ENCODE measurements at places on chromosomes 7 and 10.

DNA sequence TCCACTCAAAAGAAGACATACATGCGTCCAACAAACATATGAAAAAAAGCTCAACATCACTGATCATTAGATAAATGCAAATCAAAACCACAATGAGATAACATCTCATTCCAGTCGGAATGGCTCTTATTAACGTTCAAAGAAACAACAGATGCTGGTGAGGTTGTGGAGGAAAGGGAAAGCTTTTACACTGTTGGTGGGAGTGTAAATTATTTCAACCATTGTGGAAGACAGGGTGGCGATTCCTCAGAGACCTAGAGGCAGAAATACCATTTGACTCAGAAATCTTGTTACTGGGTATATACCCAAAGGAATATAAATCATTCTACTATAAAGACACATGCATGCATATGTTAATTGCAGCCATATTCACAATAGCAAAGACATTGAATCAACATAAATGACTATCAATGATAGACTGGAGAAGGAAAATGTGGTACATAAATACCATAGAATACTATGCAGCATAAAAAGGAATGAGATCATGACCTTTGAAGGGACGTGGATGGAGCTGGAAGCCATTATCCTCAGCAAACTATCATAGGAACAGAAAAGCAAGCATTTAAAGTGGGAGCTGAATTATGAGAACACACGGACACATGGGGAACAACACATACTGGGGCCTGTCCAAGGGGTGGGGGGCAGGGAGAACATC, 28.4 kb downstream of the PCDH15 start:
- DNase-seq = no peak

DNA sequence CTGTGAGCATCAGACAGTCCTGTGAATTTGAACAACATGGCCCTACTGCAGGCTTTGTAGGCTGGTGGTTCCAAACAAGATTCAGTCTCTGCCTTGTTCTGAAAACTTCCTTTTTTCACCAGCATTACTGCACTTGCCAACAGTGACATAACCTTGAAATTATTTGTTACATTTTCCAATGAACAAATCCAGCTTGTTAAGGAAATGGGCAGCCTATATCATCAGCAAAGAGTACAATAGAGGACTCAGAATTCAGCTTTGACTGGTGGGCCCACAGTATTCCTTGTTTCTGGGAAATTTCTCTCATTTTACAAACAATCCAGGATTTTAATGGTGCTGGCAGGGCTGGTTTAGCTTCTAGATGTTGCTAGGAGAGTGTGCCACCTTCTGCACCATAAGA, 703.7 kb upstream of the FZD8 start:
- no peak for DNase-seq

- DNase-seq = no peak
These were observed 430.2 kb upstream of the KCND2 start for GRCh38 chr7:119842786-119843185.

DNA sequence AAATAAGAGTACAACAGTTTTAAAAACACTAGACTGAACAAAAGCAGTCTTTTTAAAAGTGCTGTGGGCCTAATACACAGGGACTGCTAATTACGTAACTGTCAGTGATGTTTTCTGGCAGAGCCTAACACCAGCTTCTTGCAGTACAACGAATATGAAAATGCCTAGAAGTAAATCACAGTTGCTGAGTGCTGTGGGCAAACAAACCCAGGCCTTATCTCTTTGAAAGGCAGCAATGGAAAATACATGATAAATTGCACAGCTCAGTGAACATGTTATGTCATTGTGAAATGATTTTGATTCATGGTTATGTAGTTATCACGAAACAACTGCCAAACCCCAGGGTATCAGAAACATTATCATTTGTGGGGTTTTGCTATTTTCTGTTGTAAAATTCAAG, 428.4 kb downstream of the GFRA1 start:
- DNase-seq = no peak

GRCh38 chr10:118116715-118117449, 70.1 kb upstream of the RAB11FIP2 start:
- no peak for DNase-seq

DNA sequence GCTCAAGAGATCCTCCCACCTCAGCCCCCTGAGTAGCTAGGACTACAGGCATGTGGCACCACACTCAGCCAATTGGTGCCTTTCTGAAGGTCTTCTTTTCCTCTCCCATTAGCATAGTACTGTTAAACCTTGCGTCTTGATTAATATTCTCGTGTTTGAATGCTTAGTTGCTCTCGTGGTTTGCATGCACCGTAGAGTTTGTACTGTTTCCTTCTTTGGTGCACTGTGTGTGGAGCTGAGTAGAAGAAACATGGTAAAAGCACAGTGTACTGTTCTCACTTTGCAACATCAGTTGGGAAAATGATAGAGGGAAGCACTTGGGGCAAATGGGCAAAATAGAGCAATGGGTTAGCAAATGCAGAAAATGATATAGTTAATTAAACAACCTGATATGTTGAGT, 27.6 kb upstream of the RPA3 start:
- DNase-seq = no peak

DNA sequence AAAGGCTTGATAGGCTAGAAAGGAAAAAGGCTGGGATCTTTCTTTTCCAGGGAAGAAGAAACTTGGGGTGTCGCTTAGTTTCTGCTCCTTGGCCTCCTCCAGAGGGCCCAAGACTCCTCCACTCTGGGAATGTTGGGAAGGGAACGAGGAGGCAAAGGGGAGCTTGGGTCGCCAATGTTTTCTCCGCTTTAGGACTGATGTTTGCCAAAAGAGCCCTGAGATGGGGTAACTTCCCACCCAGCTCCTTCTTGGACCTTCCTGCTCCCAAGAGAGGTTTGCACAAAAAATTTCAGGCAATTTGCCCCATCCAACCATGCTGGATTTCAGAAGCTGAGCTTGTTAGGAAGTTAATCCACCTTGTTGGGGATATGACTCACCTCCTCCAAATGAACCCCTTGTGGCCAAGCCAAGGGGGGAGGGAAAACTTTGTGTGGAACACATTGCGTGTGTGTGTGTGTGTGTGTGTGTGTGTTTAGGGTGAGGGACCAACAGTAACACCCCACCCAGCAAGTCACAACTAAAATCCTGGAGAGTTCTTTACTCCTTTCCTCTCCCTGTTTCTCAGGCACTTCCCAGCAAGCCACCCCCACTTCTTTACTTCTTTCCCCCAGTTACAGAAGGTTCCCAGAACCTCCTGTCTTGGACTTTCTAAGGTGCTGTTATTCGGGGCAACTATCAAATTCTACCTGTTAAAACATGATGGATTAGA, 8.7 kb upstream of the HOXA2 start:
- DNase-seq = no peak

- DNase-seq = no peak
These were observed 4.4 kb downstream of the WDR91 start for GRCh38 chr7:135206941-135207391.

DNA sequence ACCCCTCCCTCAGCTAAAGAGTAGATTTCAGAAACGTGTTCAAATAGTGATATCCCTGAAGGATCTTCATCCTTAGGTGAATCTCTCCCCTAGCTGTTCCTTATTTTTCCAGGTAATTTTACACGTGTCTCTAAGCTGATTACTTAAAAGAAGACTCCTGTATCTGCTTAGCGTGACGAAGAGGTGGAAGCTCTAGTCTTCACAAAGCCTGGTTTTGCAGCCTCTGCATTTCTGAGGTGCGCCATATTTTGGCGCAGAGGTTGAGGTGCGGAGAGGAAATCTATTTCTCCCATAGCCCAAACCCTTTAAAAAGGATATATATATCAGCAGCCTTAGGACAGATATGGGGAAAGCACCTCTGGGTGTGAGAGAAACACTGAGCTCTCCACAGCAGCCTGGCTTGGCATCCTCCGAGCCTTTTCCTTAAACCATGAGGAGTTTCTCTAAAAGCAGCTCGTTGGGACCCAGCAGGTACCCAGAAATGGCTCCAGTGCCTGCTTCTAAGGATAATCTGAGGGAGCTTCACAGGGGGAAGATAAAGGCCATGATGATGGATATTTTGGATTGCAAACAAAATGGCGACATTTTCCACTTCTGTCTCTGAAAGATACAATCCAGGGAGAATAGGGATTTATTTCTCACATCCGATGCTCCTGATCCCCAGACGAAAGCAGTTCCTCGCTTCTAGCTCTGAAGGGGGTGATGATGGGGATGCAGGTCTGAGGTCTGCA, 3.0 kb upstream of the HOXA2 start:
- no peak for DNase-seq

GRCh38 chr10:127827354-127828140, 65.2 kb downstream of the CLRN3 start:
- DNase-seq = no peak

DNA sequence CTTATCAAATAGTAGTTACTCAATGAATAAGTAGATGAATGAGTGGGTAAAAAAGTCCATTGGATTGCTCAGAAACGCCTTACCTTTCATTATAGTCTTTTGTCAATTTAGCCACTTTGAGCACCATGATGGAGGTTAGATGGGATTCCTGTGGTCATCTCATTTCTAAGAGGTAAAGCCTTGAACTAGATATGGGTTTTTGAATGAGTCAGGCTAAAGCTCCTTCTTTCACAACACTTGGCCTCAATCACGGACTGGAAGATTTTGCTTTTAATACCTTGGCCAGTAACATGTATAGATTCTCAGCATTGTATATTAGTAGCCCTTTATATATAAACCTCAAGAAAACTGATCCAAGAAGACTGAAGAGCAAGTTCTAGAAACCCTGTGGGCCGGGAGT, 99.7 kb upstream of the CCDC6 start:
- no peak for DNase-seq

GRCh38 chr10:60099998-60100747, 193.8 kb upstream of the CCDC6 start:
- no peak for DNase-seq

DNA sequence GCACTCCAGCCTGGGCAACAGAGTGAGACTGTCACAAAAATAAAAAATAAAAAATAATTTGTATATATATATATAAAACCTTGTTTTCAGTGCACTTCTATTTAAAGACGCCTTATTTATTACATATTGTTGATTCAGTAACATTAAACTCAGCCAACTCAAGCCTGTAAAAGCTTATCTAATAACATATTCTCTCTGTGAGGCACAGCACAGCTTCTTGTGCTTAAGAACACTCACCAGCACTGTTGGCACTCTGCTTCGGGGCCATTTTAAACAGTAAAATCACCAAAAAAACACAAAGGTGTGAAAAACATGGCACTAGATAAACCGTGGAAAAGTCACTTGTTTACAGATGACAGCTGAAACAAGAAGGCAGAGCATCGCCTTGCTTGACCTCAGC, 89.0 kb upstream of the C10orf90 start:
- DNase-seq = no peak

GRCh38 chr7:7529328-7529727, 6.3 kb downstream of the COL28A1 start:
- DNase-seq = no peak

- DNase-seq = no peak
These were observed 231.4 kb downstream of the DNAJB6 start for GRCh38 chr7:157568106-157568769.

- no peak for DNase-seq
These were observed 68.0 kb upstream of the FAM20C start for GRCh38 chr7:124130-124949.

DNA sequence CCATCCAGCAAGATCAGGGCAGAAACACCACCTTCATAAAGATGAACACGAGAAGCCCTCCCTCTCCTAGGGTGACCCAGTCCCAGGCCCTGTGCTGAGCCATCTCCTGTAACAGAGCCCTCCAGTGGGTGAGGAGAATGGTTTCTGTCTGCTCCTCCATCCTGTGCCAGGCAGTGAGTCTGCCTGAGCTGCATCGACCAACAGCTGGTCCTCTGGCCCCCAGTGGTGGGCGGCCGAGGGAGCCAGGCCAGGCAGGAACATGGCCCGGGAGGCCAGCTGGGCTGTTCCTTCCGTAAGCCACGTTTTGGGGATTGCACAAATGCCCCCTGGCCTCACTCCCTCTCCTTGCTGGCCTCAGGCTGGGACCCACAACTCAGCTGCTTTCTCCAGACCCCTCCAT, 73.5 kb downstream of the GRB10 start:
- no peak for DNase-seq

DNA sequence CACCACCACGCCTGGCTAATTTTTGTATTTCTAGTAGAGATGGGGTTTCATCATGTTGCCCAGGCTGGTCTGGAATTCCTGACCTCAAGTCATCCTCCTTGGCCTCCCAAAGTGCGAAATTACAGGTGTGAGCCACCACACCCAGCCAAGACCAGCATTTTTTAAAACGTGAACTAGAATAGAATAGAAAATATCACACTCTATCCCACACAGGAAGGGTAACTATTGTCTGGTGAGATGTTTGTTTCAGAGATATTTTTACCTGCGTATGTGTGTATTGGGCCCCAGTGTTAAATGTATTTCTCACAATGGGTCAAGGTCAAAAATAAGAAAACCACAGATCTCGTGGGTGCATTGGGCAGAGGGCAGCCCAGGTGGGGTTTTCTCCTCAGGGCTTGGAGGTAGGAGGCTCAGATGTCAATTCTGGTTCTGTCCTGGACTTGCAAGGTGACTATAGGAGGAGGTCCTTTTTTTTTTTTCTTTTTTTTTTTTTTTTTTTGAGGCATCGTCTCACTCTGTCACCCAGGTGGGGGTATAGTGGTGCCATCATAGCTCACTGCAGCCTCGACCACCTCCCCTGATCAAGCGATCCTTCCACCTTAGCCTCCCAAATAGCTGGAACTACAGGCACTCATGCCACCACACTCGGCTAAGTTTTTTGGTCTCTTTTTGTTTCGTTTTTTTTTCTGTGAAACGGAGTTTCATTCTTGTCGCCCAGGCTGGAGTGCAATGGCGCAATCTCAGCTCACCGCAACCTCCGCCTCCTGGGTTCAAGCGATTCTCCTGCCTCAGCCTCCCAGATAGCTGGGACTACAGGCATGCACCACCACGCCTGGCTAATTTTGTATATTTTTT, 19.0 kb downstream of the SH2B2 start:
- DNase-seq = no peak

GRCh38 chr7:23615331-23615730, 18.1 kb downstream of the CCDC126 start:
- DNase-seq = no peak

GRCh38 chr10:73655257-73655989, 406 bp downstream of the SYNPO2L start:
- no peak for DNase-seq

GRCh38 chr10:118832241-118832651, 77.5 kb upstream of the CACUL1 start:
- DNase-seq = no peak

DNA sequence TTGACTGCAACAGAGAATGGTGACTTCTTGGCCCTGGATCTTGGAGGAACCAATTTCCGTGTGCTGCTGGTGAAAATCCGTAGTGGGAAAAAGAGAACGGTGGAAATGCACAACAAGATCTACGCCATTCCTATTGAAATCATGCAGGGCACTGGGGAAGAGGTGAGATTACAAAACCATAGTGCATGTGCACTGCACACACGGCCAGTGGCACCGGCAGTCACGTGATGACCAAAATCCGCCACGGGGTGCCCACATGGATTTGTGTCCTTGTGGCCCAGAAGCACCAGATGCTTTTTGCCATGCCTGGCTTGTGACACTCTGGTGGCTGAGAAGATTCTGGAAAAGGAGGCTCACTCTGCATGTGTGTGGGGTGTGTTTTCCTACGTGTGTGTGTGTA, 32.4 kb downstream of the TACR2 start:
- DNase-seq = no peak

GRCh38 chr7:157136372-157136771, 2.4 kb upstream of the UBE3C start:
- DNase-seq = no peak

- DNase-seq = no peak
These were observed 4.6 kb downstream of the STRA8 start for GRCh38 chr7:135238112-135238744.
